Cerebellar nuclear complex (tissue), 1 donor: ENCODE measurements at places on chromosomes 1 and 21.
A peak's percentile ranks its signal among the peaks of the same experiment; 100 is the strongest.

DNA sequence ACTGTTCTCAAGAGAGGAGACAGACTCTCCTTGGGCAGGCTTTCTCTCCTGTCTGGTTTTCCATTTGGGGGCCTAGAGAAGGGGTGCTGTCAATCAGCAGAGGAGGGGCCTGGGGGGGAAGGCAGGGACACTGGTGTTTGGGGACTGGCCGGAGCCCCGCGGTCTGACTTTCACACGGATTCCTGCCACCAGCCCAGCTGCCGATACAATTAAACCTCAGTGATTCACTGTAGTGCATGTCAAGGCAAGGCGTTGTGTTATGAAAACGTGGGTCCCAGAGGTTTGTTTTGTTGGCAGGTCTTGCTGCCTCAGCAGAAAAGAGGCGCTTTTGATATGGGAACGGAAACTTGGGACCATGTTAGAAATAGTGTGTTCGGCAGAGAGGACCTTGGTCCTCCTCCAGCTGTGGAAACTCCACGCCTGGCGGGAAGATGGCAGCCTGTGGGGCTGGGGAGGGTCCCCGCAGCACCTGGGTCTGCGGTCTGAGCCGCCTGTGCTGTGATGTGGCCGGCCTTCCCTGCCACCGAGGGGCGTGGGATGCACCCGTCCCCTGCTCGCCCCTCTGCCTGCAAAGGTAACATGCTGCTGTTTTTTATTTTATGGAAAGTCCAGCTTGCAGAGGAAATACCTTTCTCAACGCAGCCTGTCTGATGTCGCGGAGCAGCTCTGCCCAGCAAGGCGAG lies 47.6 kb downstream of the SPSB1 start:
- DNase-seq = no peak

GRCh38 chr1:233904633-233905415 lies at the start of gene SLC35F3:
Gene SLC35F3, plus strand, starts transcription at chr1:233904676.
- no peak for DNase-seq

GRCh38 chr21:45022736-45023135 lies 51.6 kb upstream of the ADARB1 start:
- no peak for DNase-seq

GRCh38 chr1:87786229-87786628 lies 457.5 kb downstream of the LMO4 start:
- no peak for DNase-seq

DNA sequence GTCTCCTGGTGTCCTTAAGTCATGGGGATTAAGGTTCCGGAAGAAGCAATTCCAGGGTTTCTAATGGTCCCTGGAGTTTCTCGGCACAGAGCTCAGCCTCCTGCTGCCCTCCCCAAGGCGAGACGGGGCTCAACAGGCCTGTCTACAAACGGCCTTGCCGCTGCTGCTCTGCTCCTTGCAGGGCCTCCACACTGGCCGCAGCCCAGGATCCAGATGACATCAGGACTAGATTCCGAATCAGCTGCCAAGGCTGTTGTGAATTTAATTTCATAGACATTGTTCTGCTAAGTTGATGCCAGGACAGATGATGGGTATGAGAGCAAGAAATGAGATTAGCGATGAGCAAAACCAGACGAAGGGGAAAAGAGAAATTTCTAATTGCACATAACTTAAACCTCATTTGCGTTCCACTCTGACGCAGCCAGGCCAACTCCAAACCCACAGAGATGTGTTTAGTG lies 103.6 kb upstream of the BACE2 start:
- DNase-seq = no peak

- no peak for DNase-seq
These were observed 146.0 kb downstream of the SLC30A10 start for GRCh38 chr1:219782311-219782710.

DNA sequence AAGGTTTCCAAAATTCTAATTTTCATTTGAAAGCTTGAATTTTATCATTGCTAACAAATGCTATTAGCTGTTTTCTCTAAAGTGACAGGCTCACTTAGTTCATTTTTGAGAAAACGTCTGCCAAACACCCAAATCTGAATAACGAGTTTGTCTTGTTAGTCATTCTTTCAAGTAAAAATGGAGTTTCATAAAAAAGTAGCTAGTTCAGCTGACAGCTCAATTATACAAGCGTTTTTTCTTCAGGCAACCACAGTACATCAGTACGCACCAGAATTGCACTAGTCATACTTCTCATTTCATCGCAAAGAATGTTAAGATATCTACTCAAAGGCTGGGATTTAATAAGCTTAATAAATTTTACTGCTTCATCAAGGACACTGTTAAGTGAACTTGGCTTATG lies 72.3 kb upstream of the SLFNL1 start:
- DNase-seq = no peak

DNA sequence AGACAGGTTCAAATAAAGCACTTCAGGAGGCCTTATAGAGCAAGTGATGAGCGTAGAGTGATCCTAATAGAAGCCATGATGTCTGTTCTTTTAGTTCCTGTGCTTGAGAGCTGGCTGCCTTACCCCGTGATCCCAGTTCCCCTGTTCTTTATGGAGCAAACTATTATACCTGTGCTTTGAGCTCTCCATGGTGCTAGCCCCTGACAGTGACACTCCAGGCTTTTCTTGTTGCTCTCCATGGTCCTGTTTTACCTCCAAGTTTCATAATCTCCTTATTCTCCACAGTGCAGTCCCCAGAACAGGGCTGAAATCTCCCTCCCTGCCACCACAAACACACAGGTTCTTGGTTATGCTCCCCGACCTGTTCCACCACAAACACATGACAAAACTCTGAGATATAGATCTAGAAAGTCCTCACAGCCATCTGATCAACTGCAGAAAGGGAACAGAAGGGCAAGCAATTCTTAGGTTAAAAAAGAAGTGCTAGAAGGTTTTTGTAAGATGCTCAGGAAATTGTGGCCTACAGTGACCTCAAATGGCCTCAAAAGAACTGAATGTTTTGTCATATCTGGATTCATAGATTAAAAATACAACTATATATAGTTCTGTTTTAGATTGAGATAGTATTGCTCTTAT lies 6.0 kb downstream of the CADM3 start:
- DNase-seq = no peak

DNA sequence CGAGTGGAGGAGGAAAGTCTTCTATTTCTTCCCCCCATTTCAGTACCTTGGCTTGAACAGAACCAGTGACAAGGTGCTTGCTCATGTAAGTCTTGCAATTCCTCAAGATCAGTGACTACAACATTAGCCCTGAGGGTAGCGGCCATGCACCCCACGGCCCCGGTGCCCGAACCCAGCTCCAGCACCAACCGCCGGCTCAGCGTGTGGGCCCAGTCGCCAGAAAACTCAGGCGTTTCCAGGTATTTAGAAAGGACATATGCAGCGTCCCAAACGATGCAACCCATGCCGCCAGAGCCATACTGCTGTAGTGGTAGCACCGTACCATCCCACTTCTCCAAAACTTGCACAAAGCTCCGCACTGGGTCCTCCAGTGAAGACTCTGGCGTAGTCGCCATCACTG lies 11.2 kb upstream of the MANEAL start:
- DNase-seq = no peak

GRCh38 chr1:221264848-221265247 lies 385.6 kb downstream of the HLX start:
- no peak for DNase-seq

GRCh38 chr1:102098536-102098935 lies 101.8 kb upstream of the OLFM3 start:
- DNase-seq = no peak

GRCh38 chr1:224939844-224940425 lies 10.5 kb downstream of the DNAH14 start:
- DNase-seq = no peak

DNA sequence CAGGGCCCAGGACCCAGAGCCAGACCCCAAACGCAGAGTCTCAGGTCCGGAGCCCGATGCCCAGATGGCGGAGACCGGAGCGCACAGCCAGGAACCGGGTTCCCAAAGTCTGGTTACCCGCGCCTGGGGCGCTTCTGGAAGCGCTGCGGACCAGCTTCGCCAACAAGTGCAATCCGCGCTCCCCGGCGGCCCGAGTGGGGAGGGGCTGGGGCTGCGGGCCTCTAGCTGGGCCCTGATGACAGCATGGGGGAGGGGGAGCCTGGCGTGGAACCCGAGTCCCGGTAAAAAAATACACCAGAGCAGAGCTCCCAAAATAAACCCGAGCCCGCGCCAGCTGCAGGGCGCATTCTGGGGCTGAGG lies 494 bp downstream of the NT5C1A start:
- DNase-seq = no peak

DNA sequence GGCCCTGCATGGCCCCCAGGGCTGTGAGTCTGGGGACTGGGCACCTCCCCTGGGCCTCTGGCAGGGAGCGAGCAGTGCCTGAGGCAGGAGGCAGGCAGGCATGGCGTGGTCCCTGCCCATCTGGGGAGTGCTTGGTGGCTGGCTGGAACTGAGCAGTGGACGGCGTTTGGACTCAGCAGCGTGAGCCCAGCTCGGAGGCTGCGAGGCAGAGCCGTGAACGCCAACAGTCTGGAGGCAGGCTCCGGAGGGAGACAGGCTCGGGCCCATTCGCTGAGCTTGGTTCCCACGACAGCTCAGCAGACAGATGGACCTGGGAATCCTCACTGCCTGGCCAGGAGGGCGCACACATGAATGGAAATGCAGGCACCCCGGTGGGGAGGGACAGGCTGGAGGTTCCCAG lies 160.7 kb upstream of the POU3F1 start:
- no peak for DNase-seq

DNA sequence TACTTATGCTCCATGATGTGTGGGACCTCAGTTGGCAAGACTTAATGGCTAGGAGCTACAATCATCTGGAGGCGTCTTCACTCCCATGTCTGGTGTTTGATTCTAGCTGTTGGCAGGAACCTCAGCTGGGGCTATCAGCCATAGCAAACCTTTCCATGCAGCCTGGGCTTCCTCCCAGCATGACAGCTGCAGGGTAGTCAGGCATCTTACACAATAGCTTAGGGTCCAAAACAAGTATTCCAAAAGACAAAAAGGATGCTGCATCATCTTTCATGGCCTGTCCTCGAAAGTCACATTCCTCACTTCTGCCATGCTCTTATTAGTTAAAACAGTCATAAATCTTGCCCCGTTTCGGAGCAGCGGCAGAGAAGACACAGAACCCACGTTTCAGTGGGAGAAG lies 90.9 kb downstream of the LRRC8C start:
- no peak for DNase-seq

DNA sequence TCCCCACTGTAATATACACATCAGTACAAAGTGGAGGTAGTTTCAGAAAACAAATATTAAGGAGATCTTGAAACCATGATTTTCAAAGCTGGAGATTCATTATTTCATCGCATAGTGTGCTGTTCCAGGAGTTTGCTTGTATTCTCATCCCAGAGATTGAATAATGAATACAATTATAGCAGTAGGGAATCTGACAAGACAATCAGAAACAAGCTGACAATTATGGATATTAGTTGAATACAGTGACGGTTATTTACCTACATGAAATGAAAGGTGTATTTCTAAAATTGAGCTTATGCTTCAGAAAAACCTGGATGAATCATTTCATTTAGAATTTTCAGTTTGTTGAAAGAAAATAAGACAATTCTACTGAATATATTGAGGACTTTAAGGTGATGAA lies 2119.0 kb downstream of the MRPL39 start:
- DNase-seq = no peak

GRCh38 chr1:86848654-86849053 lies 65.3 kb downstream of the SELENOF start:
- no peak for DNase-seq

GRCh38 chr1:240803151-240803550 lies 191.2 kb upstream of the GREM2 start:
- DNase-seq = no peak

GRCh38 chr1:216632980-216633379 lies 90.2 kb downstream of the ESRRG start:
- no peak for DNase-seq

GRCh38 chr1:63622849-63623566 lies 29.8 kb downstream of the PGM1 start:
- DNase-seq = peak; percentile 16

GRCh38 chr1:88612292-88612691 lies 71.8 kb upstream of the PKN2 start:
- no peak for DNase-seq

DNA sequence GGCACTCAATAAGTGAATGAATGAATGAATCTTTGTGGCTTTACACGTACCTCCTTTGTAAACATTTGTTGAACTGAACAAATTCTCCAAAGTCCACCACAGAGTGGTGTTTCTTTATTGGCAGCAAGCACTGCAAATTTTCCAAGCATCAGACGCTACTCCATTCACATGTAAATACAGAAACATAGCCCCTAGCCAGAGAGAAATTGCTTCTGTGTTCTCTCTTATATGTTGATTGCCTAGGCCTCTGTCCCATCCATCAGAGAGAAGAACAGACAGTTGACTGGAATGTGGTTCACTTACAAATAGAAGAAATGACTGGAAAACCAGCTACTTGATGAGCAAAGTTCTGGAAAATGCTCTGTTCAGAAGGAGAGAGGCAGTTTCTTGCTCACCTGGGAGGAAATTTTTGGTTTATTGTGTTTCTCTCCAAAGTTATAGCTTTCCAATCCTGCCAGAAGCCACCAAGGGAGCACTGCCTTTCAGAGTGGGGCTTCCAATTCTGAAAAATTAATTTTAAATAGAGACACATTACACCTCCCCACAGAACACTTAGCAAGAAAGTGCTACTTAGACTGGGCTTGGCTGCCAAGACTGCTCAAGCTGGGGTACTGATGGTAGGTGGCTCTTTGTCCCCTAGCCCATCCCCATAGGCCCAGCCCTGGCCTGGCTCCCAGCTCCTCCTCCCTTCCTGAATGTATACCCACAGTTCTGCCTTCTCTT lies 18.1 kb upstream of the KIRREL1 start:
- no peak for DNase-seq

DNA sequence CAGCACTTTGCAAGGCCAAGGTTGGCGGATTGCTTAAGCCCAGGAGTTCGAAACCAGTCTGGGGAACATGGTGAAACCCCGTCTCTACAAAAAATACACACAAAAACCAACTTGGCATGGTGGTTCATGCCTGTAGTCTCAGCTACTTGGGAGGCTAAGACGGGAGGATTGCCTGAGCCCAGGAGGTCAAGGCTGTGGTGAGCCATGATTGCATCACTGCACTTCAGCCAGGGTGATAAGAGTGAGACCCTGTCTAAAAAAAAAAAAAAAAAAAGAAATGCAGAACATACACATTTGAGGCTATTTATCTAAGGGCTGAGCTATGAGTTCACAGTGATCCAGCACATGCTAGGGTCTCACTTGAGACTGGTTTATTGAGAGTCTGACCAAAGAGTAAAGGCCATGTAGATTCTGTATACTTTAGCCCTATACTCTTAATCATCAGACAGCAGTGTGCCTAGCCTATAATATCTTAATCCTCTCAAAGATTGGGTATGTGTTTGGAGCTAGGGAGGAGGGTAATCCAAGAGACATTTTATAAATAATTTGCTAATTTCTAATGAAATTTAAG lies 23.9 kb downstream of the RNF2 start:
- DNase-seq = no peak

- DNase-seq = no peak
These were observed 61.0 kb downstream of the MAST2 start for GRCh38 chr1:45864167-45865106.

GRCh38 chr1:74963120-74963519 lies 171.1 kb upstream of the LHX8 start:
- DNase-seq = no peak

- DNase-seq = no peak
These were observed 1.4 kb upstream of the GJC2 start for GRCh38 chr1:228148196-228148861.
